ENCODE measurements at places on chromosomes 6 and 20.
A peak's percentile ranks its signal among the peaks of the same experiment; 100 is the strongest.

DNA sequence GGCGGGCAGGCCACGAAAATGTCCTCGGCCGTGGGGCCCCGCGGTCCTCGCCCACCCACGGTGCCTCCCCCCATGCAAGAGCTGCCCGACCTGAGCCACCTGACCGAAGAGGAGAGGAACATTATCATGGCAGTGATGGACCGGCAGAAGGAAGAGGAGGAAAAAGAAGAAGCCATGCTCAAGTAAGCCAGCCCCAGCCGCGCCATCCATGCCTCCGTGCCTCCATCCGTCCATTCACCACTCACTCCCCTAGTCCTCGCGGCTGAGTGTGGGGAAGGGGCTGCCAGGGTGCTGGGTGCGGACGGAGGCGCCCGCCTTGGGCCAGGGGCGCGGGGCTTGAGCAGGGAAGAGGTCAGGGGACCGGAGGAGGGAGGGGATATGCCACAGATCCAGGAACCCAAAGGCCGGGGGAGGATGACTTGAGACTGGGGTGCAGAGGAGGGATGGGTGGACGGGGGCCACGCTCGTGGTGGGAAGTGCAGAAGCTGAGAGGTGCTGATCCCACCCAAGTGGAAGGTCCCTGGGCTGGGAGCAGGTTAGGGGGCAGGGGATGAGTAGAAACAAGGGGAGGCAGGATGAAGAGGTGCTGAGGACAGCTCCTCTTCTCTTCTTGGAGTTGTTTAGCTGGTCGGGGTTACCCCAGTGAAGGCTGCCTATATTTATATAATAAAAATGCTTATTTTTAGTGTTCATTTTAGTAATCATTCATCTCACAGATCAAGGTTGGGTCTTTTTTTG lies 825 bp downstream of the RIMS1 start:
- no peak for DNase-seq

DNA sequence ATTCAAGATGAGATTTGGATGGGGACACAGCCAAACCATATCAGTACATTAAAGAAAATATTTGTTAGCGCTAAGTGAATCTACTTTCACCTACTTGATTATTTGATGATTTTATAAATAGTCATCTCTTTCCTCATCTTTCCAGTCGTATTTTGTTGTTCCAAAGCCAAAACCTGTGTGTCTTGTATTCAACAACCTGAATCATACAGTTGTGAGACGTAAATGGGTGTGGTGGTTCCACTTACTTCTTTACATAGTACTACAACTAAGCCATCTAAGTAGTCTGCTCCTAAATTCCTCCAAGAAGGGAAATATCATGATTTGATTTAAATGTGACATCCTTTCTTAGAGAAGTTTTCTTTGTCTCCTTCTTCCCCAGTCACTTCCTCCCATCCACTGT lies 132.8 kb downstream of the ESR1 start:
- no peak for DNase-seq

GRCh38 chr6:70864401-70864800 lies 92.5 kb downstream of the B3GAT2 start:
- no peak for DNase-seq

DNA sequence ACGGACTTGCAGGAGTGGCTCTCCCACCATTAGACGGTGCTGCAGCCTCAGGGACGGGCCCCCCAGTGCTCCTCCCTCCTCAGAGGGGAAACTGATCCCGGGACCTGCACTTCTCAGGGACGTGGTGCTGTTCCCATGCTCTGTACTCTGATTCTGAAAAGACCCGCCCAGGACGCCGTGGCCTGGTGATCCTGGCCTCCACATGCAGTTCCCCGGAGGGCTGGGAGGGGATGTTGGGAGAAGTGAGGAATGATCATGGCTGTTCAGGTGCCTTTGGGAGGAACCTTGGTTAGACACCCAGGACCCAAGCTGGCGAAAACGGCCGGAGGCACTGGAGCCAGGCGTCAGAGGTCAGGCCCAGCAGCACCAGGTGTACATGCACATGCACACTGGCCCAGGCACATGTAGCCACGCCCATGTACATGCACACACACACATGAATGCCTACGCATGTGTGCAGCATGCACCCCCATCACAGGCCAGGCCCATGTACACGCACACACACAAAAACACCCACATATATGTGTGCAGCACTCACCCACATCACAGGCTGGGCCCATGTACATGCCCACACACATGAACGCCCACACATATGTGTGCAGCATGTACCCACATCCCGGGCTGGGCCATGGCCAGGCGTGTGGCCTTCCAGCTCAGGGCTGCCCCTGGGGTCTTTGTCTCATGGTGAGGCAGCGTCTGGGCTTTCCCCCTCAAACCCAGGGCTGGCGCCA lies 52.6 kb upstream of the DACT2 start:
- DNase-seq: no peak

DNA sequence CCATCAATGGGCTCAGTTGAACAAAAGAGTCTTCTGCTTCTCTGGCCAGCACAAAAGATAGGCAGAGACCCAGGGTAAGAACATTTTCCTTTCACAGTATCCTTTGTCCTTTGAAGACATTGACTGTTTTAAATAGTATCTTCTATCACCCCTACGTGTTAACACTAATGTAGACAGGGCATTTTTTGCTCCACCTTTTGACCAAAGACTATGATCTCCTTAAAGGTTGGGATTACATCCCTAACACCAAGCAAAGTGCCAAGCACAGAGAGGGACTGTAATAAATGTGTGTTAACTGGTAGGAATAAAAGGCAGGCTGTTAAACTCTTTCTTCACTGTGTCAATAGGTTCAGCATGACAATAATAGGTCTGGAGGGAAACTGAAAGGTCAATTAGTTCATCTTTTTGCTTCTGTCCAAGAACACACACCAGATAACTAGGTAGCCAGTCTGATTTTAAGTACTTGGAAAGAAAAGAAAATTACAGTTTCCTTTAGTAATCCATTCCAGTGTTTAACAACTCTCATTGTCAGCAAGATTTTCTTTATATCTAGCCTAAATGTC lies 63.6 kb upstream of the NOX3 start:
- DNase-seq: no peak

DNA sequence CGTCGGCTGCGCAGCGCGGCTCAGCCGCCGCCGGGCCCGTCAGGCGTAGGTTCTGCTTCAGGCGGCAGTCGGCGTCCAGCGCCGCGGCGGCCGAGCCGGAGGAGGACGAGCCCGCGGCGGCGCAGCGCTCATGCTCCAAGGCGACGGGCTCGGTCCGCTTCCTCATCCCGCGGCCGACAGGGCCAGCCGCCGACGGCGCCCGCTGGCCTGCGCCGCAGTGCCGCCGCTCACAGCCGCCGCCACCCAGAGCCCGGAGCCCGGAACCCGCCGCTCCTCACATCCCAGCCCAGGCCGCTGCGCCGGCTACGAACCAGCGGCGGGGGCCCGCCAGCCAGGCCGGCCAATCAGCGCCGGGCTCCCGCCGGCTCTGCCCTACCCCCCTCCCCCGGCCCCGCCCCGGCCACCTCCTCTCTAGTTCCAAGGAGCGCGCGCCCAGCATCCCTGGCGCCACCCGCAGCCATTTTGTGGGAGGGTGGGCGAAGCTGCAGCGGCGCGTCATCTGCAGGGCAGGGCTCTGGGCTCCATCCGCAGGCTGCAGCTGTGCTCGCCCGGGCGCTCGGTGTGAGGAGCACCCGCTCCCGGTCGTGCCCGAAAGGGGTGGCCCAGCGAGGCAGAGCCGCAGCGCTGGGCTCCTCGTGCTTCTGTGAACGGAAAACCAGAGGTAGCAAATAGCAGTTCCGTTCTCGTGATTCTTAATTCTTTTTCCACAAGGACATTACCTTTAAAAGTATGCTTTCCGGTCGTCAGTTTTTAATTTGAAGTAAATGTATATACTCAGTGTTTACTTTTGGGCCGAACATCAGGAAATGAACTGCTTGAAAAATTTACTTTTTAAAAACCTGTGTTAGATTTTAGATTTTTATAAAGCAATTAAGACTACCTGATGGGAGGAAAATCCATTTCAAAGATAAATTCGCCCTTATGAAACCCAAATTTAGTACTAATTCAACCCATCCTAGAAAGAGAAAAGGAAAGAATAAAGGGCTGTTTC lies at the start of gene ABHD12:
Gene ABHD12 (minus strand): TSS at position 298 of the 991 bp plus-strand sequence. CDS start 132 bp downstream, at position 166.
- peak; percentile 94 for DNase-seq

DNA sequence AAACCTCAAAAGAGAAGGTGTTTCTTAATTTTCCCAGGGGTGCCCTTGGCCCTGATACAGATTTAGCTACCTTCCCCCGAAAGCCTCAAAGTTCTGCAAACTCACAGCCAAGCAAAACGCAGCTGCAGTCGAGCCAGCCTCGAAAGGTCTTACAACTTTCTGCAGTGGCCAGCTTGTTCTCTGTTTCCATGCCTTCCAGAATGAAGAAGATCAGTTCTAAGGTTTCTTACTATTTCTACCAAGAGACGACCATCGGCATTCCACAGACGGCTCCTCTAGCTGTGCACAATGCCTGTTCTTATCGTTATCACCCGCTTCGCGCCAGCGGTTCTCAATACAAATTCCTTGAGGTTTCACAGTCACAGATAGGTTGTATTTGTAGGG lies 28.5 kb upstream of the CCR6 start:
- DNase-seq: no peak

DNA sequence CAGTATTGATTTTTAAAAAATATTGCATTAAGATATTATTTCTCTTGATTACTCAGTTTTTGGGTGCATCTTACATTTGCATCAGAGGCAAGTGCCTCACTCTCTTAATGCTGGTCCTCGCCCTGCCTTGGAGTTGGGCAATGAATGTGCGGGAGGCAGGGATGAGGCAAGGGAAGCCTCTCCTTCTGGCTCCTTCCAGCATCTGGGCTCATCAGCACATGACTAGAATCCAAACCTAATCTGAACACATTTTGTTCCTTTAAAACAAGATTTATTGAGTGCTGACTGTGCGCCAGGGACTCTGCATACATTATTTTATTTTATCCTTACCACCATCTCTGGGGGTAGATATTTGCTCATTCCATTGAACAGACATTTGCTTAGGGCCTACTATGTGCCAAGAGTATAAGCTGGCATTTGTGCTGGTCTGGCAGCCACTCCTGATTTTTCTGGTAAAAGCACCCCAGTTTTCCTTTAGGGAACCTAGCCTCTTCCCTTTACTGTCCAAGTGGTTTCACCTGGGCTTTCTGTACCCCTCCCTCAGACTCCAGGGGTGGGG lies 71.9 kb upstream of the ZNFX1 start:
- DNase-seq: no peak

- DNase-seq: no peak
Measured at GRCh38 chr20:16505894-16506293, 67.4 kb downstream of the KIF16B start.

DNA sequence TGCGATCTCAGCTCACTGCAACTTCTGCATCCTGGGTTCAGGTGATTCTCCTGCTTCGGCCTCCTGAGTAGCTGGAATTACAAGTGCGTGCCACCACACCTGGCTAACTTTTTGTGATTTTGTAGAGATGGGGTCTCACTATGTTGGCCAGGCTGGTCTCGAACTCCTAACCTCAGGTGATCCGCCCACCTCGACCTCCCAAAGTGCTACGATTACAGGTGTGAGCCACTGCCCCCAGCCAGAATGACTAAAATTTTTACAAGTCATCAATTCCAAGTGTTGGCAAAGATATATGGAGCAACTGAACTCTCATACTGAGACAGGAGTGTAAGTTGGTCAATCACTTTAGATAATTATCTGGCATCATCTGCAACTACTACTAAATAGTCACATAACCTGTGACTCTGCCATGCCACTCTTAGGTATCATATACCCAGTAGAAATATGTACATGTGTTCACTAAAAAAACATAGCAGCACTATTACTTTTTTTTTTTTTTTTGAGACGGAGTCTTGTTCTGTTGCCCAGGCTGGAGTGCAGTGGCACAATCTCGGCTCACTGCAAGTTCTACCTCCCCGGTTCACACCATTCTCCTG lies 3.0 kb downstream of the EIF6 start:
- no peak for DNase-seq

DNA sequence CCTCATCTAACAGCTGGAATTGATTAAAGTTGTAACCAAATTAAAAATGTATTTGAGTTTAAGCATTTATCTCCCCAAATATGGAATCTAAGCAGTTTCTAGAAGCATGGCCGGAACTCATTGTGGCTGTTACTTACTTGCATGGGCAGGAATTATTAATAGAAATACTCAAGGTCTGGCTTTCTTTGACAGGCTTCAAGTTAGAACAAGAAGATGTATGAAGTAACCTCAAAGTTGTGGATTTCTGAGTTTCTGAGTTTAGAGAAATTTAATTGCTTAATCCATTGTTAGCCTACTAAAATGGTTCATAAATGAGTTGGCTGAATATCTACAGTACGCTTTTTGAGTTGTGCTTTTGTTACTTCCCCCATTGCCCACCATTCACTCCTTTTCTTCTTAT lies 7.7 kb downstream of the CARMIL1 start:
- DNase-seq: no peak

- DNase-seq: peak; percentile 81
Measured at GRCh38 chr6:13814176-13814937, at the start of gene MCUR1. Gene MCUR1 (minus strand): TSS chr6:13814557. CDS start chr6:13814429, 128 bp downstream.

- DNase-seq: no peak
Measured at GRCh38 chr6:34516391-34517324, 39.5 kb downstream of the SPDEF start.

- no peak for DNase-seq
Measured at GRCh38 chr20:10648651-10649050, 25.1 kb downstream of the JAG1 start.

- DNase-seq: no peak
Measured at GRCh38 chr6:155253337-155253736, 10.5 kb upstream of the CLDN20 start.

DNA sequence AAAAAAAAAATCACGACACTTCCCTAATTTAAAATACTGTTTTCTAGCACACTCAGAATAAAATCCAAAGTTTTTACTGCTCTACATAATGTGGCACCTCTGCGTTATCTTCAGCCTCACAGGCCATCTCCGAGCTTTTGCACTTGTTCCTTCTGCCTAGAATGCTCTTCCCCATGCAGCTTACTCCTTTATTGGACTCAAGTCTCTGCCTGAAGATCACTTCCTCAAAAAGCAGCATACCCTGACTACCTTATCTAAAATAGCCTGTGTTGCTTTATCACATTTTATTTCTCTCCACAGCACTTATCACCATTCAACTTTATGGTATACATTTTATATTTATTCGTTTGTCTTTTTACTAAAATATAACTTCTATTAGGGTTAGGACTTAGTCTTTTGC lies 2.3 kb downstream of the ZNF322 start:
- DNase-seq: no peak

DNA sequence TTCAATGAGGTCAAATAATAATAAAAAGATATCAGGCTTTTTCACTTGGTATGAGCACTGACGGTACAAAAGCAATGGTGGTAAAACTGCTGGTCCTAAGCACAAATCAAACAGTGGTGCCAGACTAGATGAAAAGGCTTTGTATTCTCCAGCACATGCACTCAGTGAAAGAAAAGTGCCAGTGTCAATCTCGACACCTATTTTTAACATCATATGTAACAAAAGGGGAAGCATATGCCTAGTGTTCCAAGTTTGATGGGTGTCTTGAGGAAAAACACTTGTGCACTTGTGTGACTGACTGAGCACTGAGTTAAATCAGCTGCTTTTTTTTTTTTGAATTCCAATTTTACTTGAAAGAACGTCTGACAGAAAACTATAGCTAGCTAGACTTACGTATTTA lies 27.3 kb downstream of the MED23 start:
- DNase-seq: no peak

- DNase-seq: no peak
Measured at GRCh38 chr6:24982231-24982630, 46.5 kb upstream of the RIPOR2 start.

- no peak for DNase-seq
Measured at GRCh38 chr6:35146453-35146852, 5.3 kb upstream of the TCP11 start.

- DNase-seq: no peak
Measured at GRCh38 chr6:167683028-167683862, 143.5 kb upstream of the AFDN start.

All from CD4-positive, alpha-beta T cell treated with Interleukin-6 at 100 ng/mL for 8 hours (primary cell).